Small intestine (tissue), 16 donors: ENCODE measurements at places on chromosomes 5 and 9. TPM values are rescaled to one million over a fixed set of nuclear protein-coding genes. Genes with fewer than 3 reads are reported as not detected.
A peak's percentile ranks its signal among the peaks of the same experiment; 100 is the strongest.

Gene C7
- 17.9 TPM for polyA plus RNA-seq

DNA sequence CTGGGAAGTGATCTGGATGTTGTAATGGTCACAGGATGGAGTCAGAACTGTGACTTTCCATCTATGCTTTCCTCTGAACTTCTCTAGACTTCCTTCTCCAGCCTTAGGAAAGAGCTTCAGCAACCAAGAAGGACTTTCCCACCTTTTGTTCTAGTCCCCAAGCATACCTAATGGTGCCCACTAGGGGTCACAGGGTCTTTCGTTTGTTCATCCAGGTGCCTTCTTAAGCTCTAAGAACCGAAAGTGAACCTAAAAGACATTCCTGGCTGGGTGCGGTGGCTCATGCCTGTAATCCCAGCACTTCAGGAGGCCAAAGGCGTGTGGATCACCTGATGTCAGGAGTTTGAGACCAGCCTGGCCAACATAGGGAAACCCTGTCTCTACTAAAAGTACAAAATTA is 1.8 kb upstream of the WNT8A start:
- H3K36me3 ChIP-seq, result no peaks in the 10 kb centered on the region
- no peaks in the 10 kb centered on the region for H3K4me1 ChIP-seq
- no peak overlapping the region for H3K4me3 ChIP-seq
- no peak overlapping the region for H3K27ac ChIP-seq

Gene SAXO1
- polyA plus RNA-seq, result 0.01 TPM

Gene SLC27A6
- 0.50 TPM for polyA plus RNA-seq

Gene SPINK4
- polyA plus RNA-seq, result 2,061 TPM

Gene RLN1
- polyA plus RNA-seq, result not detected

DNA sequence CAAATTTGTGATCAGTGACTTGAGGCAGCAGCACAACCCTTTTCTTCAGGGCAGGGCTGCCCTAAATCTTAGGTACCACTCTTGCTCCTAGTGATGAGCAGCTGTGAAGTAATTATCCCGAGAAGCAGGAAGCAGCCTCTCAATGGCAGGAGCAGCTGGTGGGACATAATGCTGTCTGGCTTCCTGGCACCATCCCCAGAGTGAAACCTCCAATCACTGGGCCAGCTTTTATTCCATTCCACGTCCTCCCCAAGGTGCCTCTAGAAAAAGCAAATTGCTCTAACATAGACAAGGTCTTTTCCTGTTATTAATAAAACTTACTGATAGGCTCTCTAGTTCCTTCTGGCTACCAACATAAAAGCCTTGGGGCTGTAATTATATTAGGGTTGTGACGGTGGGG is 154.0 kb downstream of the FRMD3 start:
- H3K4me3 ChIP-seq, result no peak overlapping the region
- no peak overlapping the region for H3K27ac ChIP-seq
- H3K27me3 ChIP-seq, result no peaks in the 10 kb centered on the region
- H3K36me3 ChIP-seq, result no peaks in the 10 kb centered on the region

DNA sequence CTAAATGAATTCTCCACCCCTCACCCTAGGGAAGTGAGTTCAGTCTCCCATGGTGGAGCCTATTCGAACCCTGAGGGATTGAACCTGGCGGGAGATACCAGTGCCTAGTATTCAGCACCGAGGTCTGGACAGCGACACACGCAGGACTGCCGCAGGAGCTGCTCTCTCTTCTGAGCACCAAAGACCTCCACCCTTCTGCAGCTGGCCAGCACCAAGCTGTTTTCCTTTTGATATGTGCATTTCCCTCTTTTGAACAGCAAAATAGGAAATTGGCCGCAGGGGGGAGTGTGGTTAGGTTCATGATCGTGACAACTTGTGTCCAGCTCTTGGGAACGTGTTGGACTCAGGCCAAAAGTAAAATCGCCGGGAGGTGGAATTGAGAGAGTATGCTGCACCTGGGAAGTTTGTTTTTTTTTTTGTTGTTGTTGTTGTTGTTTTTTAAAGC is 1.2 kb upstream of the PCSK1 start:
- H3K4me3 ChIP-seq, result no peak overlapping the region
- H3K27ac ChIP-seq, result no peak overlapping the region
- peak; percentile 77 for DNase-seq
- peaks cover 38% of the 10 kb centered on the region for H3K27me3 ChIP-seq
- H3K4me1 ChIP-seq, result no peaks in the 10 kb centered on the region

DNA sequence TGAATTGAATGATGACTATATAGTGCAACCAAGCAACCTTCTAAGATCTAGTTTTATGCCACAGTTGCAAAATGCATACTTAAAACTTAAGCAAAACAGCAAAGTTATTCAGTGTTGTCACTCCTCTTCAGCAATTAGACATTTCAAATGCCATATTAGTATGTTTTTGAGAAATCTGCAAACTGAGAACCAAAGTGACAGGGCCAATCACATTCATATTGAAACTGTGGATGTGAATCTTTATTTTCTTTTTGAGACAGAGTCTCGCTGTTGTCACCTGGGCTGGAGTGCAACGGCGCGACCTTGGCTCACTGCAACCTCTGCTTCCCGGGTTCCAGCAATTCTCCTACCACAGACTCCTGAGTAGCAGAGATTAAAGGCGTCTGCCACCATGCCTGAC is 249.2 kb upstream of the EFNA5 start:
- no peaks in the 10 kb centered on the region for H3K36me3 ChIP-seq
- no peaks in the 10 kb centered on the region for H3K27me3 ChIP-seq
- no peak overlapping the region for H3K27ac ChIP-seq
- H3K4me3 ChIP-seq, result no peak overlapping the region
- H3K4me1 ChIP-seq, result no peaks in the 10 kb centered on the region
- no peak for DNase-seq

Gene IL4
- not detected for polyA plus RNA-seq

GRCh38 chr9:94623253-94623652 is 16.1 kb downstream of the FBP1 start:
- H3K36me3 ChIP-seq, result no peaks in the 10 kb centered on the region
- peak; percentile 67 for DNase-seq
- no peaks in the 10 kb centered on the region for H3K4me1 ChIP-seq
- H3K4me3 ChIP-seq, result no peak overlapping the region

DNA sequence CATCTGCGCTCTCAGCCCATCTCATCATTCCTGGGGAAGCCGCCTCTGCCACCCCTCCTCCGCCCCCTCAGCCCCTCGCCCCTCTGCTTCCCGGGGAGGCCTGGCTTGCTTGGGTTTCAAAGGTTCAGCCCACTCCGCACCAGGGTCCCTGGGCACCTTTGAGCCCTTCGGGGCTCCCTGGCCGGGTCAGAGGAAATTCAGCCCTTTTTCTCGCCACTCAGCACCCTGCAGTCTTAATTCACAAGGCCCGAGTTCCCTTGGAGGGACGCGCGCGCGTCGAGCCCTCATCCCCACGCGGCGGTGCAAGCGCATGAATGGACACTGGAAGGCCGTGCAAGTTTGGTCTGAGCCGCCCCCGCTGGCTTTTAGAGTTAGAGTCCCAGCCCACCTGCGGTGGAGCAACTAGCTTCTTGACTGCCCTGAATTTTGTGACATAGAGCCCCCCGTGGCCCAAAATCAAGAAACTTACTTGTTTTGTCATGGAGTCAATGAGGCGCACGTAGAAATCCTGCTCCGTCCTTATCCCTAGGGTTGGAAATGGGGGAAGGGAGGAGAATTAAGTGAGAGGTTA is 4.5 kb downstream of the EBF1 start:
- DNase-seq, result peak; percentile 4
- H3K27me3 ChIP-seq, result peaks cover 54% of the 10 kb centered on the region
- H3K4me1 ChIP-seq, result no peaks in the 10 kb centered on the region
- no peak overlapping the region for H3K27ac ChIP-seq
